ENCODE measurements at places on chromosomes 1 and 21. TPM values are rescaled to one million over a fixed set of nuclear protein-coding genes. Genes with fewer than 3 reads are reported as not detected.

- H3K27ac ChIP-seq, result no peak overlapping the region
- no peaks in the 10 kb centered on the region for H3K4me1 ChIP-seq
- no peaks in the 10 kb centered on the region for H3K27me3 ChIP-seq
These were observed 43.4 kb downstream of the KIF1B start for GRCh38 chr1:10253755-10254154.

GRCh38 chr1:227124473-227124872, 184.4 kb downstream of the COQ8A start:
- H3K36me3 ChIP-seq, result no peaks in the 10 kb centered on the region
- H3K27ac ChIP-seq, result no peak overlapping the region
- DNase-seq, result no peak
- H3K4me1 ChIP-seq, result no peaks in the 10 kb centered on the region

DNA sequence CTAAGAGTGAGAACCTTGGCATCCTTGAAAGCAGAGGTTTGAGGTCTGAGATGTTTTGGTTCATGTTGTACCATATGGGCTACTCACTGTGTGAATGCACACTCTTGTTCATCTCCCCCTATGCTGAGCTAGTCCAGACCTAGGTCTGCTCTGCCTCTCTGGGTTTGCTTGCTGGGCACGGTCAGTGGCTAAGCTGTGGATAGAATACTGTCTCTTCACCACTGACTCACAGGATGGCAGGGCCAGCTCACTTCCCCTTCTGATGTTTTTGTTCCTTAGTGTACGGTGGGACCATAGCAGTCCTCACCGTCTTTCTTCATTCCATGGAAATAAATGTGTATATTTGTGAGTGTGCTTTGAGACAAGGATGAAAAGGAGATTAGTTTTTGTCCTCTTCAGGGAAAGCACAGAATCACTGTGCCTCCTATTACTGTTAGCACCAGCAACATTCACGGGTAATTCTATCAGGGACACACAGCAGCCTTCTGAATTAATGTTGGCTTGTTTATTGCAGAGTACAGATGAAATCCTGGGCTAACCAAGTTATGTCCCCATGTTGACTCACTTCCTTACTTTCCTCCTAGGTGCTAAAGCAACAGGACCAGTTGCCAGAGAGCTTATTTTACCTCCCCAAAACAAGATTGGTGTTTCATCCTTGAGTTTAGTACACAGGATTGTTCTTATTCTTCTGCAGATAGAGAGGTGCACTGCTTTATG, 56.9 kb upstream of the IVNS1ABP start:
- no peak for DNase-seq
- H3K27me3 ChIP-seq, result no peaks in the 10 kb centered on the region
- H3K4me1 ChIP-seq, result no peaks in the 10 kb centered on the region
- H3K4me3 ChIP-seq, result no peak overlapping the region

DNA sequence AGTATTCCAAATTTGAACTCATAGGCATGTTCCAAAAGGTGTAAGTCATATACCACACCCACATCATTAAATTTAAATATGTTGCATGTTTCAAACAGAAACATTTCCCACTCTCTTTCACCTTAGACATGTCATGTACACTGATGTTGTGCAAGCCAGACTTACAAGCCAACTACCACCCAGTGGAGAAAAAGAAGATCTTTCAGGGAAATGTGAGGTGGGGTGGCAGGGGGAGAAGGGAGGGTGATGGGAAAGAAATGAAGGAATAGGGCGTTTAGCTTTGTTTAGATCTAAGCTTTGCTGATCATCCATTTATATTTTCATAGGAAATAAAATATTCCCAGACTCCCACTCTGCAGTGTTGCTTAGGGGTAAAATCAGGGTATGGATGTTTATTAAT, 1.6 kb downstream of the NEGR1 start:
- DNase-seq, result no peak
- no peak overlapping the region for H3K4me3 ChIP-seq
- H3K27ac ChIP-seq, result no peak overlapping the region
- H3K4me1 ChIP-seq, result peaks cover 4% of the 10 kb centered on the region

DNA sequence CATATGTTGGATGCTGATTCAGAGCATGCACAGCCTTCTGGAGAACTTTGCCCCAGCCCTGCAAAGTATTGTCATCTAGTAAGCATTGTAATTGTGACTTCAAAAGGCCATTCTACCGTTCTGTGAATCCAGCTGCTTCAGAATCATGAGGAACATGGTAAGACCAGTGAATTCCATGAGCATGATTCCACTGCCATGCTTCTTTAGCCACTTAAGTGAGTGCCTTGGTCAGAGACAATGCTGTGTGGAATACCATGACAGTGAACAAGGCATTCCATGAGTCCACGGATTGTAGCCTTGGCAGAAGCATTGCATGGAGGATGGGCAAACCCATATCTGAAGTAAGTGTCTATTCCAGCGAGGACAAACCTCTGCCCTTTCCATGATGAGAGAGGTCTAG, 123.7 kb downstream of the S1PR1 start:
- H3K36me3 ChIP-seq, result no peaks in the 10 kb centered on the region
- no peaks in the 10 kb centered on the region for H3K27me3 ChIP-seq
- H3K27ac ChIP-seq, result no peak overlapping the region
- H3K4me3 ChIP-seq, result no peak overlapping the region
- no peak for DNase-seq
- H3K4me1 ChIP-seq, result peaks cover 31% of the 10 kb centered on the region

GRCh38 chr1:174023440-174023839, 1.3 kb upstream of the RC3H1 start:
- H3K27ac ChIP-seq, result no peak overlapping the region
- H3K4me3 ChIP-seq, result no peak overlapping the region

DNA sequence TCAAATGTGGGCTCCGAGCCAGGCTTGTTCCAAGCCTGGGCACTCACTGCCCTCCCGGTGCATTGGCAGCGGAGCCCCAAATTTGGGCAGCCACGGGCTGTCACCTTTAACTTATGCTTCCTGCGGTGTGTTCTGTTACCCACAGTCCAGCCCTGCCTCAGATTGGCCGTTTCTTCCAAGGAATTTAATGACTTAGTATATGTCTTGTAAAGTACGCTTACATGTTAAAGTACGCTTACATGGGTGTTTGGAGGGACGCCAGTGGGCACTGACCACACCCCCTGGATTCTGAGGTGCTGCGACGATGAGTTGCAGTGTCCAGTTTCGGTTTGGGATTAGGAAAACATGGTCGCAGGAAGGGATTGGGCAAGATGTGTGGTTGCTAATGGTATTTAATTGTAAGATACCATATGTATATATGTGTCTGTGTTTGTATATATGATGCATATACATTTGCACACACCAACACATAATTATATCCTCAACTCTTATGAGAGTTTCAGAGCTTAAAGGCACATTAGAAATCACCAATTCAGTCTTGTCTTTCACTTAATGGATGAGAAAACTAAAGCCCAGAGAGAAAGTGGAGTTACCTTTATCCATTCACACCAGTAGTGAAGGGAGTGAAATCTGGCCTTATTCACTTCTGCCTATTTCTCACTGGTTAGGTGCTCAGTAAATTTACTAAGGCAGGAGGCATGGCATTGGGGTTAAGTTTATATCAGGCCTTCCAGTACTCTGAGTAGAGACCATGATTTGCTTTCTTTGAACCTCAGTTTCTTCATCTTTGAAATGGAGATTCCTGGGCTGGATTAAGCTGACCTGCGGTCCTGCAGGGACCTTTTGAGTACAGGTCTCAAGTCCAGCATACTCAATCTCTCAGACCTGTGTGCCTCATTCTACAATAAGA, 1.0 kb downstream of the SMYD2 start:
- no peaks in the 10 kb centered on the region for H3K36me3 ChIP-seq
- peak overlapping the region; percentile 71 for H3K27ac ChIP-seq
- no peak for DNase-seq
- H3K4me3 ChIP-seq, result peak overlapping the region; percentile 90

- DNase-seq, result no peak
- no peaks in the 10 kb centered on the region for H3K4me1 ChIP-seq
- H3K4me3 ChIP-seq, result no peak overlapping the region
These were observed 54.8 kb upstream of the KRTAP11-1 start for GRCh38 chr21:30936207-30936606.

DNA sequence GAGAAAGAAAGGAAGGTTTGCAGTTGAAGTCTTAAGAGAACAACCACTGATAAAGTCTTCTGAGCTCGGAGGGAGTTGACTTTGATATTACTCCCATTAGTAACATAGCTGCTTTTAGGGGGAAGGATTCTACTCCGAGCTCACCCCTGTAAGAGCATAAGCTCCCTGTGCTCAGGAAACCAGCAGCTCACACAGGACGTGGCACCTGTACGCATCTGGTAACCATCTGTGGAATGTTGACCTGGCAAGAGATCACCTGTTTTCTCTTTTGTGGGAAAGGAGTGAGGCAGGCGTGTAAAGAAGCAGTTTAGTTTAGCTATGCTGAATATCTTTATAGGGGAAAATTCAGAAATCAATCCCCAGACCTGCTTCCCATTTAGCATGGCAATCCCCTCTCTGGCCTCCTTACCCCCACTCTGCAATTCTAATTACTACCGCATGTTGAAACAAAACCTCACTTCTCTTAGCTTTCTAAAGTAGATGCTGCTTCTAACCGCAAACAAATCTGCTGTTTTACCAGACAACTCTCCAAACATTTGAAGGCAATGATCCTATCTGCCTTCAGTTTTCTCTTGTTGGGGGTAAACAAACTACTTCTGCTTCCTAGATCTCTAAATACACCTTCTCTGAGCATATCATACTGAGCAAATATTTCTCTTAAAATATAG, 121.8 kb upstream of the KCNK1 start:
- H3K27me3 ChIP-seq, result no peaks in the 10 kb centered on the region
- H3K27ac ChIP-seq, result no peak overlapping the region
- DNase-seq, result no peak

DNA sequence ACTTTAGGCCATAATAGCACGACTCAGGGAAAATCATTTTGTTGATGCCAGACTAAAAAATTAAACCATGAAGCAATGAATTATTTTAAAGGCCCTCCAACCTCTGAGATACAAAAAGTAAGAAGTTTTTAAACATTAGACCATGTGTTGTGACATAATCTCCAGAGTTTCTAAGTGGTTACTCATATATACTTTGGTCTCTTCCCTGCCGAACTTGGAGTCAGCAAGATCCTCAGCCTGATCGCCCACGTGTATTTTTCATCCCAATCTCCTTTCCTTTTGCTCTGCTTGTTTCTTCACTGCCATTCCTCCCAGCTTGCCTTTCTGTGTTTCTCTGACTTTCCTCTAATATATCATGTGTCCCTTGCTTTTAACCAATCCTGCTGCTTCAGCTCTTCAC, 3.8 kb downstream of the ARV1 start:
- H3K27ac ChIP-seq, result no peak overlapping the region
- DNase-seq, result no peak
- no peaks in the 10 kb centered on the region for H3K27me3 ChIP-seq
- no peaks in the 10 kb centered on the region for H3K36me3 ChIP-seq
- no peak overlapping the region for H3K4me3 ChIP-seq

DNA sequence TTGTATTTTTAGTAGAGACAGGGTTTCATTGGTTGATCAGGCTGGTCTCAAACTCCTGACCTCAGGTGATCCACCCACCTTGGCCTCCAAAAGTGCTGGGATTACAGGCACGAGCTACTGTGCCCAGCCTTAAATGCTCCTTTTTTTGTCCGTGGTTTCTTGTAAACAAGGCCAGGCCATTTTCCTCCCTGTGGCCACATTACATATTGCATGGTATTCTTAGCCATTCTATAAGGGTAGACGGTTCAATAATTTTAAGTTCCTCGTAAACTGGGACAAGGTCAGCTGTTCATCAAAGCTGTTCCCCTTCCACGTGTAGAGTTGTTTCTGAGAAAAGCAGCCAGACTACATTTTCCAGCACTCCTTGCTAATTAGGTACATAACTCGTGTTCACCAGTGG, 10.3 kb upstream of the LUZP1 start:
- no peak overlapping the region for H3K4me3 ChIP-seq
- peaks cover 19% of the 10 kb centered on the region for H3K4me1 ChIP-seq
- H3K27ac ChIP-seq, result no peak overlapping the region

DNA sequence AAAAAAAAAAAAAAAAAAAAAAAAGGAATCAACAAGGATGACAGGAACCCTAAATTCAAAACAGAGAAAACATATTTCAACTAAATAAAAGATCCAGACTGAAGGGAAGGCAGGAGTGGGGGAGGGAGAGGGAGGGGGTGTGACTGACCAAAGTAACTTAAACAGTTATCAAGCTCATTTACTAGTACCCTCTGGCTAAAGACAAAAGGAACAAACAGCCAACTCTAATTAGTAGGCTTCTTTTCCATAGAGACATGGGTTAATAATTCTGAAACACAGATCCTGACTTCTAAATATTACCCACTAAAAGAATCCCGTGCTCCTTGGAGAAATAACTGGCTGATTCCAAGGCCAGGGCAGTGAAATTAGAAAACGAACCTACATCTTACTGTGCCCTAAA, 23.8 kb downstream of the USP48 start:
- no peaks in the 10 kb centered on the region for H3K27me3 ChIP-seq
- H3K36me3 ChIP-seq, result peaks cover 8% of the 10 kb centered on the region
- no peak overlapping the region for H3K4me3 ChIP-seq

DNA sequence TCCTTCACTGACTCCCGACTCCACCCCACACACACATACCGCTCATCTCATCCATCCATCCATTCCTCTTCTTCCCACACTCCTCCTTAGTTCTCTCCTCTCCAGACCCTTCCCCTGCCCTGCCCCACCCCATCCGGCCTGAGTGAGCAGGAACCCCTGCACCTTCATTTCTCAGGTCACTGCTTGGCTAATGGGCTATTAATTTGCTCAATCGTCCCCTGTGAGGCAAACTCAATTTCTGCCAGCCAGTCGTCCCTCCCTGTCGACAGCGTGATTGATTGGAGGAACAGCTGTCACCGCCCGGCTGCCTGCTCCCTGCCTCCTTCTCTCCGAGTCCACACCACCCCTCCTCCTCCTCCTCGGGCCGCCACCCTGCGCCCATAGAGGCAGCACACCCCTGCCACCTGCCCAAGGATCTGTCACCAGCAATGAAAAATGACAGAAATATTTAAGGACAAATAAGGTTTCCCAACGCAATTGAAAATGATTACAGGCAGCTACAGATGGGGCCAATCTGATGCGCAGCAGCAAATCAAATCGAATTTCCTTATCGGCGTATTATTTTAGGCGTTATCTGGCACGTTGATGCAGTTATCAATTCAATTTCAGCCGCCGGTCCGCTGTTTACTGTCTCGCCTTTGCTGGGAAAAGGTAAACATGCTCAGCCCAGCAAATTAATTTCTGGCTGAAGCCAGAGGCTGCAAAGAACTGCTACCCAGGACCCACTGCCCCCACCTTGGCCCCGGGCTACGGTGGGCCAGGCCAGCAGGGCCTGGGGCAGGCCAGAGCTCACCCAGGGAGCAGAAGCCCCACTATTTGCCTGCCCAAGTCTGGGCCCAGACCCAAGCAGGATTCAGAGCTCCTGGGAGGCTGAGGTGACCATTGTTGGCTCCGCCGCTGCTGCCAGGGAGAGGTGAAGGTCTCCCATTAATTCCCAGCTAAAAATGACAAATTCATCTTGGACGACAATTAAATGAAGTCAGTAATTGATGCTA, 71.3 kb downstream of the TMEM53 start:
- DNase-seq, result no peak
- H3K4me3 ChIP-seq, result no peak overlapping the region
- H3K27ac ChIP-seq, result no peak overlapping the region
- H3K27me3 ChIP-seq, result no peaks in the 10 kb centered on the region
- no peaks in the 10 kb centered on the region for H3K4me1 ChIP-seq
- H3K36me3 ChIP-seq, result no peaks in the 10 kb centered on the region

Gene CACNA1S
- not detected for polyA plus RNA-seq

Gene INTS7
- polyA plus RNA-seq, result 32.1 TPM

Gene MCOLN3
- polyA plus RNA-seq, result 2.7 TPM

Gene HAO2
- not detected for polyA plus RNA-seq

Gene KCNE1
- not detected for polyA plus RNA-seq

Gene TBX19
- 1.0 TPM for polyA plus RNA-seq

Gene HSPB7
- polyA plus RNA-seq, result 0.34 TPM

Gene KRTCAP2
- polyA plus RNA-seq, result 243 TPM

Gene SSX2IP
- 12.8 TPM for polyA plus RNA-seq

Gene KCNJ6
- polyA plus RNA-seq, result not detected

Gene IL6R
- 16.8 TPM for polyA plus RNA-seq

All from GM12878 (cell line).